ENCODE measurements at places on chromosomes 13 and 19. TPM values are rescaled to one million over a fixed set of nuclear protein-coding genes. Genes with fewer than 3 reads are reported as not detected.

The LSR gene
- 25.1 TPM for total RNA-seq

The SAMD4B gene
- total RNA-seq = 55.5 TPM

The DOCK6 gene
- 3.0 TPM for total RNA-seq

The GNG7 gene
- total RNA-seq = 0.34 TPM

The C19orf44 gene
- total RNA-seq = 5.5 TPM

The PLEKHF1 gene
- total RNA-seq = 20.1 TPM

The HIPK4 gene
- not detected for total RNA-seq

The SLC17A7 gene
- not detected for total RNA-seq

The CNN1 gene
- not detected for total RNA-seq

The IL17D gene
- total RNA-seq = 1.0 TPM

The CGB5 gene
- total RNA-seq = not detected

The CGB2 gene
- total RNA-seq = not detected

The CCL25 gene
- not detected for total RNA-seq

The EDDM13 gene
- total RNA-seq = 0.42 TPM

The ZNF426 gene
- total RNA-seq = 15.7 TPM

The APOC4 gene
- total RNA-seq = not detected

The EML2 gene
- total RNA-seq = 121 TPM

The RUBCNL gene
- 0.23 TPM for total RNA-seq

The DIRAS1 gene
- total RNA-seq = 0.17 TPM

The COQ8B gene
- total RNA-seq = 22.5 TPM

The CYP2F1 gene
- total RNA-seq = not detected

All from activated CD8-positive, alpha-beta memory T cell treated with anti-CD3 and anti-CD28 coated beads for 36 hours (primary cell).